Spleen (tissue), 13 donors: ENCODE measurements at places on chromosomes 2 and 18. TPM values are rescaled to one million over a fixed set of nuclear protein-coding genes. Genes with fewer than 3 reads are reported as not detected.

RAB31 gene
- 88.2 TPM for total RNA-seq

GRCh38 chr2:46042711-46043110 is 254.5 kb upstream of the EPAS1 start:
- no peak for DNase-seq
- H3K27ac ChIP-seq, result no peak overlapping the region
- H3K4me1 ChIP-seq, result peaks cover 5% of the 10 kb centered on the region

- peaks cover 10% of the 10 kb centered on the region for H3K36me3 ChIP-seq
- peak overlapping the region; percentile 98 for H3K27ac ChIP-seq
- no peaks in the 10 kb centered on the region for H3K27me3 ChIP-seq
- peak overlapping the region; percentile 97 for H3K4me3 ChIP-seq
- H3K4me1 ChIP-seq, result peaks cover 49% of the 10 kb centered on the region
Measured at GRCh38 chr2:27428978-27429541, 629 bp downstream of the NRBP1 start.

DNA sequence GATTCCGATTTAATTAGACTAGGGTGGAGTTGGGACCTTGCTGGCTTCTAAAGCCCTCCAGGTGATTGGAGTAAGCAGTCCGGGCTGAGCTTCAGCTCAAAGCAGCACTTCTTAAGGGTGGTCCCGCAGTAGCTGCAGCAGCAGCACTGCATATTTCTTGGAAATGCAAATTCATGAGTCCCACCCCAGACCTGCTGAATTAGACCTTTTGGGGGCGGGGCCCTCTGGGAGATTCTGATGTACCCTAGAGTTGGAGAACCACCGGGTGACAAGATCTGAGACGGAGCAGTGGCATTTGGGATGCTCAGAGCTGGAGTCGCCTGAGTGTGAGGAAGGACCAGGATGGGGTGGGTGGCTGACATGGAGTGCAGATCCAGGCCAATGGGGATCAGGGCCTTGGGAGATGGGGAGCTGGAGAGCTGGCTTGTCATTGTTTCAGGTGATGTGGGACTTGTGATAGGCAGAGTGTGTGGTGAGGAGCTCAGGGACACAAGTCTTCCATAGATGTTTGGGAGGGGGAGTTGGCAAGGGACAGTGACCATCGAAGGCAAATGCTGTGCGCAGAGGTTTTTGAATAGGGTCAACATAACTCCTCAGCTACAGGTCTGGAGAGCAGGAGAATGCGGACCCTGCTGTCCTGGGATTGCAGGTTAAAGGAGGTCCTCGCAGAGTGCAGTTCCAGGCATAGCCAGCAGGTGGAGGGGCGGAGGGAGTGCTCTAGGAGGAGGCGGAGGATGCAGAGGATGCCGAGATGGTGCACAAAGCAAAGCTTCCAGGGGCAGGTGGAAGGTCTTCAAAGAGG is 130.9 kb upstream of the RAB12 start:
- H3K4me3 ChIP-seq, result no peak overlapping the region
- H3K27ac ChIP-seq, result no peak overlapping the region
- peak; percentile 88 for DNase-seq
- peaks cover 15% of the 10 kb centered on the region for H3K27me3 ChIP-seq
- H3K4me1 ChIP-seq, result no peaks in the 10 kb centered on the region

DNA sequence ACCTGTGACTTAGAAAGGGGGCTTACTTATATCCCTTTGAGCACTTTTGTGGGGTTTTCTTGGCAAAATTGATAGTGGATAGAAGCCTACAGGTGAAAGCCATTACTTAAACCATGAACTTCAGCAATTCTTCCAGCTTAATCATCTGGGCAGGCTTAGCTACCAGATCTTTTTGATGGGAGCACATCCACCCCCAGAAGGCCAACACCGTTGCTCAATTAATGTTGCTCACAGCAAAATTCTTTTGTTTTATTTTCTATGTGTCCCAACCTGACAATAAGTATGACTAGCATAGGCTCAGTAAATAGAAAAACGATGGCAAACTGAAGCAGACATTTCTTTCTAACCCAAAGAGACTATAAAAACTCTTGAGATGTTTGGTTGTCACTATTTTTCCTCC is 269.4 kb upstream of the TCF4 start:
- no peaks in the 10 kb centered on the region for H3K36me3 ChIP-seq
- H3K27ac ChIP-seq, result no peak overlapping the region
- no peaks in the 10 kb centered on the region for H3K4me1 ChIP-seq

KIAA2012 gene
- not detected for total RNA-seq

GRCh38 chr18:46814399-46814798 is 57.5 kb upstream of the ST8SIA5 start:
- peaks cover 2% of the 10 kb centered on the region for H3K36me3 ChIP-seq
- DNase-seq, result no peak
- no peaks in the 10 kb centered on the region for H3K4me1 ChIP-seq
- H3K27me3 ChIP-seq, result no peaks in the 10 kb centered on the region

SUPT7L gene
- 28.8 TPM for total RNA-seq

- no peak for DNase-seq
- H3K27me3 ChIP-seq, result no peaks in the 10 kb centered on the region
- H3K4me3 ChIP-seq, result no peak overlapping the region
- H3K4me1 ChIP-seq, result no peaks in the 10 kb centered on the region
- H3K27ac ChIP-seq, result no peak overlapping the region
Measured at GRCh38 chr2:1305342-1306013, 107.8 kb upstream of the TPO start.

- no peaks in the 10 kb centered on the region for H3K4me1 ChIP-seq
- H3K27me3 ChIP-seq, result no peaks in the 10 kb centered on the region
- no peak for DNase-seq
- no peak overlapping the region for H3K4me3 ChIP-seq
- H3K36me3 ChIP-seq, result no peaks in the 10 kb centered on the region
Measured at GRCh38 chr2:118363604-118364003, 275.3 kb downstream of the INSIG2 start.

CERKL gene
- 0.75 TPM for total RNA-seq

- H3K4me3 ChIP-seq, result no peak overlapping the region
- peaks cover 35% of the 10 kb centered on the region for H3K4me1 ChIP-seq
- H3K27me3 ChIP-seq, result no peaks in the 10 kb centered on the region
- peak overlapping the region; percentile 6 for H3K27ac ChIP-seq
- H3K36me3 ChIP-seq, result no peaks in the 10 kb centered on the region
- DNase-seq, result no peak
Measured at GRCh38 chr2:85939131-85939530, 50.3 kb upstream of the ST3GAL5 start.

- no peaks in the 10 kb centered on the region for H3K27me3 ChIP-seq
- no peaks in the 10 kb centered on the region for H3K36me3 ChIP-seq
- no peak overlapping the region for H3K27ac ChIP-seq
- H3K4me1 ChIP-seq, result no peaks in the 10 kb centered on the region
Measured at GRCh38 chr18:71045331-71046065, 756.7 kb downstream of the SOCS6 start.

DNAH7 gene
- 0.33 TPM for total RNA-seq

CD226 gene
- 40.0 TPM for total RNA-seq

GRCh38 chr2:9737053-9737875 is 106.0 kb upstream of the TAF1B start:
- no peak overlapping the region for H3K4me3 ChIP-seq
- H3K27ac ChIP-seq, result no peak overlapping the region
- H3K4me1 ChIP-seq, result peaks cover 9% of the 10 kb centered on the region
- no peaks in the 10 kb centered on the region for H3K27me3 ChIP-seq
- no peak for DNase-seq

DNA sequence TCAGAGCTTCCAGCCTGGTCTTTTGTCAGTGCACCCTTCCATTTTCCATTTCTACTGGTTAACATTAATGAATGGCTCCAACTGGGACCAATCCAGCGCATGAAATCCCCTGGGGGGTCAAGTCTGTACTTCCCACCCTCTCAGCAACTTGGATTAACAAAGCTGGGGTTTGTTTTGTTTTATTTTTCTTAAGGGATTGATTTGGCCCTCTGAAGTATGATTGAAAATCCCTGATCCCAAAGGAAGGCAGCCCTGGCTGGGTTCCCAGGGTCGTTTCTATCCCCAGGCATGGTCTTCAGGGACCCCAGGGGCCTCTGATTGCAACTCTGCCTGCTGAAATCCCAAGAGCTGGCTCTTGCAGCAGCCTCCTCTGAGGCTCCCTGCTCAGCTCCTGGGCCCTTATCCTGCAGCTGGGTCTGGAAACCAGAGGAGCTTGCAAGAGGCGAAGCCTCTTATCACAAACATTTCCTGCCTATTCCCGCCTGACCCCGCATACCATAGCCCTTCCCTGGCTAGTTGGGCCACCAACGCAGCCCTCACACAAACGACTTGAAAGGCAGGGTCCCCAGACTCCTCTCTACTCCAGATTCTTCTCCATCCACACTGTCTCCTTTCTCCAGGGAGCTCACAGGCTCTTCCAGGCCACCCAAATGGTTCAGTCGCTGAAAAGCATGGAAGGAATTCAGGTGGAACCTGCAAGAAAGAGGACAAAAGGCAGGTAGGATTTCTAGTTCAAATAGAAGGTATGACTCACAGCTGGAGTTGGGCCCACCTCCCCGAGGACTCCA is 109.7 kb upstream of the PKDCC start:
- H3K27ac ChIP-seq, result no peak overlapping the region
- H3K36me3 ChIP-seq, result no peaks in the 10 kb centered on the region
- H3K4me1 ChIP-seq, result peaks cover 5% of the 10 kb centered on the region
- H3K4me3 ChIP-seq, result no peak overlapping the region
- no peak for DNase-seq
- H3K27me3 ChIP-seq, result no peaks in the 10 kb centered on the region

CYP1B1 gene
- total RNA-seq, result 92.5 TPM

SPATA3 gene
- not detected for total RNA-seq

PCARE gene
- not detected for total RNA-seq
